ENCODE measurements at places on chromosomes 7 and 10. TPM values are rescaled to one million over a fixed set of nuclear protein-coding genes. Genes with fewer than 3 reads are reported as not detected.

DNA sequence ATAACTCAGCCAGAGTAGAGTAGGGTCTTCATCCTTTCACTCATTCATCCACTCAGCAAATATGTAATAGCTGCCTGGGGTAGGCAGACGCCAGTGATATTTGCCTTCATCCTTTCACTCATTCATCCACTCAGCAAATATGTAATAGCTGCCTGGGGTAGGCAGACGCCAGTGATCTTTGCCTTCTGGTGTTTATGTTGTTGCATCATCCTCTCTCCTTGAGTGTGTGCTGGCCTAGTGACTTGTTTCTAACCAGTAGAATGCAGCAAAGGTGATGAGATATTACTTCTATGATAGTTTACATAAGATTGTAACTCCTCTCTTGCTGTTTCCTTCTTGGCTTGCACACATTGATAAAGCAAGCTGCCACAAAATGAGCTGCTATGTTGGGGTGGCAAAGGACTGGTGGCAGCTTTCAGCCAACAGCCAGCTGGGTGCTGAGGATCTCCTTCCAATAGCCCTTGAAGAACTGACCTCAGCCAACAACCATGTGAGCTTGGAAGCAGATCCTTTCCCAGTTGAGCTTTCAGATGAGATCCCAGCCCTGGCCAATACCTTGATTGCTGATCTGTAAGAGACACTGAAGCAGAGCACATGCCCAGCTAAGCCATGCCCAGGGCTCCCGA is 23.2 kb upstream of the MTPN start:
- H3K27me3 ChIP-seq = no peaks in the 10 kb centered on the region
- no peak overlapping the region for H3K27ac ChIP-seq
- H3K36me3 ChIP-seq = no peaks in the 10 kb centered on the region
- H3K4me1 ChIP-seq = no peaks in the 10 kb centered on the region
- H3K4me3 ChIP-seq = no peak overlapping the region
- no peak for DNase-seq

DNA sequence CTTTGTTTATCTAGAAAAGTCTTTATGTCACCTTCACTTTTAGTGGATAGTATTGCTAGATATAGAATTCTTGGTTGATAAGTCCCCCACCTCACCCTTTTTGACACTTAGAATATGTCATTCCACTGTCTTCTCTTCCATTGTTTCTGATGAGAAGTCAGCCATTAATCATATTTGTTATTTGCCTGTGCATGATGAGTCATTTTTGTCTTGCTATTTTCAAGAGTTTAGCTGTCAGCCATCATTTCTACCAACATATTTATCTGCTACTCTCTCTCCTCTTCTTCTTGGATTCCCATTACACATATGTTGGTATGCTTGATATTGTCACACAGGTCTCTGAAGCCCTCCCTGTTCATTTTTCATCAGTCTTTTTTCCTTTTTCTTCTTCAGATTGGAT is 160.8 kb upstream of the TCF7L2 start:
- H3K36me3 ChIP-seq = no peaks in the 10 kb centered on the region
- H3K4me1 ChIP-seq = no peaks in the 10 kb centered on the region
- no peak overlapping the region for H3K4me3 ChIP-seq
- DNase-seq = no peak
- H3K27ac ChIP-seq = no peak overlapping the region

DNA sequence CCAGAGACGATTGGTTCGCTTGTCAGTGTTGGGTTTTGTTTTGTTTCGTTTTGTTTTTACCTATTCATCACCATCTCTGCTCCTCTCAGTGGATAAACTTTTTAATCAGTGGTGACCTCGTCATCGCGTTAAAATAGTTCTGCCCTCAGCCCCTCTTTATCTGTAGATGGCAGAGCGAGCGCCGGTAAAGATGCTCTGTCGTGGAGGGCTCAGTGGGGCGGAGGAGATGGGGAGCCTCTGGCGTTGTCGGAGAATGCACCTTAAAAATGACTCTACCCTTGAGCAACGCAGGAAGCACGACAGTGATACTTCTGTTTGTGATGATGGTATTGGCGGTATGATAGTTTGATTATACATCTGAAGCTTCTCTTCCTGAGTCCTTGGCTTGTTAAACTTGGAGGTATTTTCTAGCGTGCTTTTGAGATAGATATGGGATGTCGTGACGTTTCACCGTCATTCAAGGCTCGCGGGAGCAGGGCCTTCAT is 554 bp downstream of the CSGALNACT2 start:
- peak overlapping the region; percentile 96 for H3K4me3 ChIP-seq
- no peaks in the 10 kb centered on the region for H3K36me3 ChIP-seq
- peak overlapping the region; percentile 92 for H3K27ac ChIP-seq
- peaks cover 52% of the 10 kb centered on the region for H3K4me1 ChIP-seq
- no peaks in the 10 kb centered on the region for H3K27me3 ChIP-seq
- DNase-seq = peak; percentile 76

HTRA1 gene
- 0.56 TPM for polyA plus RNA-seq

- no peak overlapping the region for H3K27ac ChIP-seq
- H3K36me3 ChIP-seq = no peaks in the 10 kb centered on the region
- H3K4me1 ChIP-seq = no peaks in the 10 kb centered on the region
- no peak for DNase-seq
- no peaks in the 10 kb centered on the region for H3K27me3 ChIP-seq
- H3K4me3 ChIP-seq = no peak overlapping the region
These were observed 57.8 kb downstream of the MICU1 start for GRCh38 chr10:72567889-72568640.

Data from CD8-positive, alpha-beta memory T cell (primary cell).